ENCODE measurements at places on chromosomes 2 and 18. TPM values are rescaled to one million over a fixed set of nuclear protein-coding genes. Genes with fewer than 3 reads are reported as not detected.

Gene KATNAL2
- 9.9 TPM for polyA plus RNA-seq

Gene PLB1
- not detected for polyA plus RNA-seq

Gene RBM44
- 0.21 TPM for polyA plus RNA-seq

Gene NEB
- 4.9 TPM for polyA plus RNA-seq

Gene COL5A2
- 6.7 TPM for polyA plus RNA-seq

Gene AQP12B
- not detected for polyA plus RNA-seq

Gene SPATA3
- polyA plus RNA-seq: not detected

Gene PER2
- 2.2 TPM for polyA plus RNA-seq

Gene WIPF1
- 4.8 TPM for polyA plus RNA-seq

Gene VWA3B
- polyA plus RNA-seq: not detected

Gene IL36A
- polyA plus RNA-seq: not detected

Gene TDRD15
- not detected for polyA plus RNA-seq

Gene SATB2
- 2.0 TPM for polyA plus RNA-seq

Gene MFF
- 161 TPM for polyA plus RNA-seq

Gene CCL20
- polyA plus RNA-seq: not detected

Gene FHL2
- 27.2 TPM for polyA plus RNA-seq

Gene AFF3
- 0.73 TPM for polyA plus RNA-seq

Gene SALL3
- 11.0 TPM for polyA plus RNA-seq

Gene SLC38A11
- not detected for polyA plus RNA-seq

Gene SOX11
- polyA plus RNA-seq: 33.2 TPM

Gene KIF5C
- polyA plus RNA-seq: 37.8 TPM

Gene CRYGC
- not detected for polyA plus RNA-seq

Gene PROM2
- 2.1 TPM for polyA plus RNA-seq

Gene TXNDC2
- 0.16 TPM for polyA plus RNA-seq

Gene XPO1
- polyA plus RNA-seq: 115 TPM

Gene GALNT1
- polyA plus RNA-seq: 36.4 TPM

Gene NDUFAF7
- polyA plus RNA-seq: 58.2 TPM

Gene PFN4
- polyA plus RNA-seq: not detected

Gene FAM161A
- 27.4 TPM for polyA plus RNA-seq

Gene MERTK
- polyA plus RNA-seq: 2.4 TPM

Gene LYG2
- polyA plus RNA-seq: 0.99 TPM

Gene SLC11A1
- polyA plus RNA-seq: 0.31 TPM

Gene SPP2
- not detected for polyA plus RNA-seq

Gene NT5C1B
- not detected for polyA plus RNA-seq

Gene DYSF
- polyA plus RNA-seq: 7.3 TPM

All from GM23338 (cell line).